Right renal pelvis (tissue), 4 donors: ENCODE measurements at places on chromosomes 5 and 9. TPM values are rescaled to one million over a fixed set of nuclear protein-coding genes. Genes with fewer than 3 reads are reported as not detected.

DNA sequence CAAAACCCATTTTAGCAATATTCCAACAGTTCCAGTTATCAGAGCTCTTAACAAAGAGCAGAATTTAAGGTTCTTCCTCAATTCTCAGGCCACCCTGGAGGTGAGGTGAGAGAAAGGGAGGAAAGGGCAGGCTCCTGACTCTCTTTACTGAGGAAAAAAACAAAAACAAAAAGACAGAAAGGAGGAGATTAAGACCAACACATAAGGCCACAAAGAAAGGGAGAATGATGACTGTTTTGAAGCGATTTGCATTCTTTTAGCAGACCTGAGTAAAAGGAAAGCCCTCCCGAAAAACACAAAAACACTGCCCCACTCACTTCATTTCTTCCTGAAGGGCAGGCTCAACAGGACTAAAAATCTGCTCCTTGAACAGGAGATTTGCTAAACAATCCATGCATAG lies 300.5 kb downstream of the ARL15 start:
- no peak for DNase-seq

SPINK5 gene
- 0.46 TPM for polyA plus RNA-seq

PDE8B gene
- polyA plus RNA-seq: 4.4 TPM

- DNase-seq: no peak
Observed at GRCh38 chr5:7330256-7330655, 65.7 kb upstream of the ADCY2 start.

NOTCH1 gene
- polyA plus RNA-seq: 25.4 TPM

SPINK6 gene
- polyA plus RNA-seq: not detected
